Activated CD8-positive, alpha-beta T cell treated with anti-CD3 and anti-CD28 coated beads for 36 hours (primary cell): ENCODE measurements at places on chromosomes 2 and 18. TPM values are rescaled to one million over a fixed set of nuclear protein-coding genes. Genes with fewer than 3 reads are reported as not detected.

Gene REG1B
- total RNA-seq = not detected

GRCh38 chr2:66301022-66301766 is 133.7 kb upstream of the MEIS1 start:
- no peak for DNase-seq

DNA sequence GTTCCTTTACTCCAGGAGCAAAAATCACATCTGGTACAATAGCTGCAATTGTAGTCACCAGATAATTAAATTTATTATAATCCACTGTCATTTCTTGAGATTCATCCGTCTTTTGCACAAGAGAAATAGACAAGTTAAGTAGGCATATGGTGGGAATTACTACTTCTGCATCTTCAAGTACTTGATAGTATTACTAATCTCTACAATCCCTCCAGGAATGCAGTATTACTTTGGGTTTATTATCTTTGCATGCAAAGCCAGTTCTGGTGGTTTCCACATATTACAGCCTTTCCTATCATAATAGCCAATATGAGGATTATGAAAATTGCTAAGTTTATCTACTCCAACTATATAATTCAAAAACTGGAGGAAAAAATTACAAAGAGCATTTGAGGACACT is 254.1 kb downstream of the IKZF2 start:
- no peak for DNase-seq

Gene ALPG
- total RNA-seq = not detected

GRCh38 chr2:218016810-218017209 is 14.0 kb upstream of the TNS1 start:
- DNase-seq = no peak

Gene TLX2
- not detected for total RNA-seq

GRCh38 chr18:63062246-63062645 is 257.3 kb downstream of the BCL2 start:
- no peak for DNase-seq

- DNase-seq = no peak
Measured at GRCh38 chr2:113901943-113902342, 12.1 kb downstream of the ACTR3 start.

Gene KCNK3
- total RNA-seq = not detected

Gene PRSS56
- not detected for total RNA-seq

DNA sequence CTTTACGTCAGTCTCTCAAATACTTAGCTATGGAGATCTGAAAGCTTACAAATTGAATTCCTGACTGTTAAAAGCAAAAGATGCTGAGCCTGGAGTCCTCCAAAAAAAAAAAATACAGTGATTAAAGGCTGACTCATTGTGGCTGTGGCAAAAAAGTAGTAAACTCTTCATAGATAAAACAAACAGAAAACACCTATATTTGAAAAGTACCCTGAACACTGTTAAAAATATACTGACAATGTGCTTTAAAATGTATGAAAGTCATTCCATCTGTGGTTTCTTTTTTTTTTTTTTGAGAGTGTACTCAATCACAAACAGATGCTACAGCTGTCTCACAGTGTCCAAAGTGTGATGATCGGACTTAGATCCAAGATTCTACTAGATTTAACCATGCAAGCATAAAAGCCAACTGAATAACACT is 267.6 kb upstream of the CYP26B1 start:
- no peak for DNase-seq

- DNase-seq = no peak
Measured at GRCh38 chr18:26252411-26252810, 26.2 kb downstream of the TAF4B start.

Gene ZNF2
- 5.7 TPM for total RNA-seq

GRCh38 chr2:20352230-20352578 is 1.6 kb upstream of the PUM2 start:
- no peak for DNase-seq

Gene PMS1
- 44.3 TPM for total RNA-seq
